ENCODE measurements at places on chromosomes 6 and 20. TPM values are rescaled to one million over a fixed set of nuclear protein-coding genes. Genes with fewer than 3 reads are reported as not detected.
A peak's percentile ranks its signal among the peaks of the same experiment; 100 is the strongest.

LYRM2 gene
- total RNA-seq, result 68.2 TPM

BPI gene
- not detected for total RNA-seq

KCNK17 gene
- not detected for total RNA-seq

QKI gene
- total RNA-seq, result 128 TPM

C20orf144 gene
- total RNA-seq, result 0.13 TPM

CCN6 gene
- total RNA-seq, result not detected

PHF3 gene
- 52.0 TPM for total RNA-seq

PACSIN1 gene
- total RNA-seq, result not detected

DNA sequence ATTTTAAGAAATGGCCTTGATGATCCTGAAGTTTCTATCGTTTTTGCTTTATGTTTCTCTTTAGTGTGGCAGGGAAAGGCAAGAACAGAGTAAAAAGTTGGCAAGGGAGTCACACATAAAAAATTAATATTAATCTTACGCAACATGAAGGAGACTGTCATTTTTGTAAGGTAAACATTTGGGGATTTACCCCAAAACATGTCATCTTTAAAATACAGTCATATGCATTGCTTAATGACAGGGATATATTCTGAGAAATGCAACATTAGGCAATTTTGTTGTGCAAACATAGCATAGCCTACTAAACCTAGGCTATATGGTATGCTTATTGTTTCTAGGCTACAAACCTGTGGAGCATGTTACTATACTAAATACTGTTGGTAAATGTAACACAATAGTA, 5.4 kb downstream of the RBL1 start:
- H3K4me1 ChIP-seq, result peaks cover 9% of the 10 kb centered on the region
- no peaks in the 10 kb centered on the region for H3K27me3 ChIP-seq
- H3K27ac ChIP-seq, result no peak overlapping the region
- peaks cover 62% of the 10 kb centered on the region for H3K36me3 ChIP-seq

- H3K4me1 ChIP-seq, result no peaks in the 10 kb centered on the region
- H3K27me3 ChIP-seq, result no peaks in the 10 kb centered on the region
- H3K4me3 ChIP-seq, result no peak overlapping the region
- peaks cover 15% of the 10 kb centered on the region for H3K36me3 ChIP-seq
- no peak overlapping the region for H3K27ac ChIP-seq
Observed at GRCh38 chr6:31752739-31753319, 9.6 kb upstream of the SAPCD1 start.

GRCh38 chr6:44339301-44339700, 3.1 kb upstream of the SPATS1 start:
- no peak overlapping the region for H3K4me3 ChIP-seq
- H3K27me3 ChIP-seq, result peaks cover 30% of the 10 kb centered on the region
- DNase-seq, result no peak
- no peaks in the 10 kb centered on the region for H3K36me3 ChIP-seq

- peak; percentile 47 for DNase-seq
- H3K27me3 ChIP-seq, result no peaks in the 10 kb centered on the region
- peak overlapping the region; percentile 54 for H3K27ac ChIP-seq
- peaks cover 11% of the 10 kb centered on the region for H3K4me1 ChIP-seq
- H3K4me3 ChIP-seq, result no peak overlapping the region
Observed at GRCh38 chr6:105014954-105015353, 58.0 kb downstream of the LIN28B start.

GRCh38 chr6:8958894-8959511, 523.7 kb upstream of the SLC35B3 start:
- H3K4me1 ChIP-seq, result no peaks in the 10 kb centered on the region
- H3K36me3 ChIP-seq, result no peaks in the 10 kb centered on the region
- H3K27ac ChIP-seq, result no peak overlapping the region
- H3K4me3 ChIP-seq, result no peak overlapping the region
- DNase-seq, result no peak

DNA sequence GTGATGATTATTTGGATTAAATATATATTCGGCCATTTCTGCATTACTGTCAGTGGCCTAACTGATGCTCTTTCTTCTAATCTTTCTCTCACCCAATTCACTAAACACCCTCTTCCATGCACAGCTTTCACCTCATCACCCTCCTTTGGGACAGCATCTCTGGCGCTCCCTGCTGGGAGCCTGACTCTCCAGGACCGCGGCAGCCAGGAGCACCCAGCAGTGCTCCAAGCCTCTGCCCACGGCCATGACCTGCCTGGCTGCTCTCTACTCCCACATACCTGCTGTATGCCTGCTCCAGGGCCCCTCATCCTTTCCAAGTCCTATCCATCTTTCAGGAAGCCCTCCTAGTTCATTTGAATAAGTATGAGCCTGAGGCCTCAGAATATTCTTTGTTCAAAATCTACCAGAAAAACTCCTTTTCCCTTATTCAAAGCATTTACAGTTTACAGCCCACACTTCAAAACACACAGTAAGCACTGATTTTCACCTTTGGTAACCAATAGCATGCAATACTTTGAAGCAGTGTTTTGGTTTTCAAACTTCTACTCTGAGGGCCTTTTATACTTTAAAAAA, 15.2 kb downstream of the CTCFL start:
- H3K4me1 ChIP-seq, result no peaks in the 10 kb centered on the region
- H3K27me3 ChIP-seq, result no peaks in the 10 kb centered on the region
- H3K36me3 ChIP-seq, result no peaks in the 10 kb centered on the region
- DNase-seq, result peak; percentile 10
- no peak overlapping the region for H3K4me3 ChIP-seq
- no peak overlapping the region for H3K27ac ChIP-seq

DNA sequence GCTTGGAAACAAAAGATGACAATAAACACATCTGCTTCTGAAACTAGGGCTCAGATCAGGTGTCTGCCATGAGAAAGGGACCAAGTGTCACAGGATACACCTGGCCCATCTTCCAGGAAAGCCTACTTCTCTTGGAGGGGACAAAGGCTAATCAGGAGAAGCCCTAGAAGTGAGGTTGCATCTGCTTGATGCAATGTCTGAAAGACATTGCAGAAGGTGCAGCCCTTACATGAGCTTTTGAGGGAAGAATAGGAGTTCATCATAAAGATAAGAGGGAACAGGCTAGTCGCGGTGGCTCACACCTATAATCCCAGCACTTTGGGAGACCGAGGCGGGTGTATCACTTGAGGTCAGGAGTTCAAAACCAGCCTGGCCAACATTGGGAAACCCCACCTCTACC, 2.5 kb upstream of the BTN1A1 start:
- DNase-seq, result no peak
- H3K27ac ChIP-seq, result no peak overlapping the region
- no peaks in the 10 kb centered on the region for H3K27me3 ChIP-seq
- no peaks in the 10 kb centered on the region for H3K4me1 ChIP-seq
- H3K4me3 ChIP-seq, result no peak overlapping the region
- no peaks in the 10 kb centered on the region for H3K36me3 ChIP-seq

GRCh38 chr6:157248264-157248663, 75.1 kb downstream of the TMEM242 start:
- H3K4me1 ChIP-seq, result peaks cover 8% of the 10 kb centered on the region
- no peaks in the 10 kb centered on the region for H3K27me3 ChIP-seq
- no peak overlapping the region for H3K27ac ChIP-seq

DNA sequence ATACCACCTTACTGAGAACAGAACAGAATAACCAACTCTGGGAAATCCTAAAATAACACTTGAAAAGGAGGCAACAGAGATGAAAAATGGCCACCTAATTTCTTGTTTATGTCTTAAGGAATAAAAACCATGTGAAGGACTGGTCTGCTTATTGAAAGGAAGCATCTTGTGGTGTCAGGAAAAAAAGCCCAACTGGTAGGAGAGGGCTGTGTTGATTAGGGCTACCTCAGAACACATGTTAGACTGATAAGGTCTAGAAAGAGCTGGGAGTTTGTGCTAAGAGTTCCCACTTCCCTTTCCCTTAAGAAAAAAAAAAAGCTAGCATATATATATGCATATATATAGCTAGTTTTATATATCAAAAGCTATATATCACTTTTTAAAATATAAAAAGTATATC, 425.3 kb upstream of the BTBD3 start:
- no peak overlapping the region for H3K27ac ChIP-seq
- no peak overlapping the region for H3K4me3 ChIP-seq
- no peaks in the 10 kb centered on the region for H3K4me1 ChIP-seq
- no peaks in the 10 kb centered on the region for H3K36me3 ChIP-seq

- H3K36me3 ChIP-seq, result no peaks in the 10 kb centered on the region
- no peak for DNase-seq
- H3K4me1 ChIP-seq, result no peaks in the 10 kb centered on the region
- H3K27ac ChIP-seq, result no peak overlapping the region
Observed at GRCh38 chr20:13567663-13568062, 71.1 kb downstream of the TASP1 start.

DNA sequence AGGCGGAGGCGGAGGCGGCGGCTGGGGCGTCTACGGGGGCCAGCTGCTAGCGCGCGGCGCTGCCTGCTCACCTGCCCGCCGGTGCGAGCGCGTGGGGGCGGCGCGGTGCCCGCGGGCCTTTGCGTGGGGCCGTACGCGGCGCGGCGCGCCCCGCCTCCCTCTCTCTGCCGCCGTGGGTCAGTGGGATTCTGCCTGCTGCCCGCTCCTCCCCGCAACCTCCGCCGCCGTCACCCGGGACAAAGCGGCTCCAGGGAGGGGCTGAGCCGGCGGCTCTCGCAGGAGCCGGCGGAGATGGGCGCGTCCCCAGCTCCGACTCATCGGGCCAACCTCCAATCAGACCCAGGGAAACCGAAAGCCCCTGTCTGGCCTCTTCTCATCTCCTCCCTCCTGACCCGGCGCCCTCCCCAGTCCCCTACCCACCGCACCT, at the start of gene RCAN2:
RCAN2 (minus strand) TSS at position 249 of the 427 bp plus-strand sequence.
- H3K27me3 ChIP-seq, result peaks cover 80% of the 10 kb centered on the region
- DNase-seq, result peak; percentile 18
- no peak within 1 kb of the TSS for H3K27ac ChIP-seq
- H3K36me3 ChIP-seq, result no peaks in the 10 kb centered on the region

GRCh38 chr20:44089987-44090674, 96.9 kb downstream of the JPH2 start:
- H3K4me3 ChIP-seq, result no peak overlapping the region
- no peak overlapping the region for H3K27ac ChIP-seq
- H3K27me3 ChIP-seq, result no peaks in the 10 kb centered on the region
- DNase-seq, result peak; percentile 82

DNA sequence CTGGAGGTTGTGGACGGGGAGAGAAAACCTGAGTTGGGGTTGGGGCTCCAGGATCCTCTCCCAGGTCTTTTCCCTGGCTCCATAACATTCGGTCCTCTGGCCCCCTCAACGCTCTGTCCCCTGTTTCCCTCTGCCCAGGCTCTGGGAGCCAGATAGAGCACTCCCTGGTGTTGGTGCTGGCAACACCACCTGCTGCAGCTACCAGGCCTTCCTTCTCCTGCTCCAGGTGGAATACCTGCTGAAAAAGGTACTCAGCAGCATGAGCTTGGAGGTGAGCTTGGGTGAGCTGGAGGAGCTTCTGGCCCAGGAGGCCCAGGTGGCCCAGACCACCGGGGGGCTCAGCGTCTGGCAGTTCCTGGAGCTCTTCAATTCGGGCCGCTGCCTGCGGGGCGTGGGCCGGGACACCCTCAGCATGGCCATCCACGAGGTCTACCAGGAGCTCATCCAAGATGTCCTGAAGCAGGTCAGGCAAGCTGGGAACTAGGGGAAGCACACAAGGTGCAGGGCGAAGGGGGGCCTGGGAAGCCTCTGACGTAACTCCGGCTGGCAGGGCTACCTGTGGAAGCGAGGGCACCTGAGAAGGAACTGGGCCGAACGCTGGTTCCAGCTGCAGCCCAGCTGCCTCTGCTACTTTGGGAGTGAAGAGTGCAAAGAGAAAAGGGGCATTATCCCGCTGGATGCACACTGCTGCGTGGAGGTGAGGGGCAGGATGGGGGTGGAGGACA, 14.6 kb downstream of the DEF6 start:
- no peaks in the 10 kb centered on the region for H3K36me3 ChIP-seq
- H3K4me1 ChIP-seq, result no peaks in the 10 kb centered on the region
- H3K27me3 ChIP-seq, result peaks cover 12% of the 10 kb centered on the region
- H3K27ac ChIP-seq, result no peak overlapping the region
- no peak overlapping the region for H3K4me3 ChIP-seq

GRCh38 chr20:58149437-58150091, 78.9 kb downstream of the ANKRD60 start:
- H3K27ac ChIP-seq, result no peak overlapping the region
- no peak overlapping the region for H3K4me3 ChIP-seq
- peaks cover 12% of the 10 kb centered on the region for H3K27me3 ChIP-seq
- no peaks in the 10 kb centered on the region for H3K4me1 ChIP-seq
- no peak for DNase-seq
- no peaks in the 10 kb centered on the region for H3K36me3 ChIP-seq

DNA sequence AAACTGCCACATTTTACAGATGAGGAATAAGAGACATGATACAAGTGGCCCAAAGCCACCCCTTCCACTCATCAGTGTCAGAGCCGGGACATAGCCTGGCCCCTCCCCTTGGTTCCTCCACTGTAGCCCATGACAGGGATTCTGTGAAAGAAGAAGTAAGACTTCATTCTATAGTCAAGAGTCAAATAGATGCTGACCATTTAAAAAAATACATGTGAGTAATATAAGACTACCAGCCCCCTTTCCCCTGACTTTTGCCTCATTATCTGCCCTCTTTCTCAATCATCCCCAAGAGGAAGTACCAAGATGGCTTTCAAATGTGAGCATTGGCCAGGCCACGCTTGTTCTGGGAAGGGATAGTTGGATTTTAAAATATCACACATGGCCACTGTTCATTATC, 57.8 kb upstream of the TAB2 start:
- H3K36me3 ChIP-seq, result no peaks in the 10 kb centered on the region
- DNase-seq, result no peak
- no peaks in the 10 kb centered on the region for H3K4me1 ChIP-seq

- H3K36me3 ChIP-seq, result peaks cover 2% of the 10 kb centered on the region
- no peaks in the 10 kb centered on the region for H3K4me1 ChIP-seq
- peak; percentile 63 for DNase-seq
- H3K27me3 ChIP-seq, result no peaks in the 10 kb centered on the region
Observed at GRCh38 chr6:24431045-24431451, 28.3 kb downstream of the MRS2 start.

- no peaks in the 10 kb centered on the region for H3K27me3 ChIP-seq
- H3K4me1 ChIP-seq, result peaks cover 22% of the 10 kb centered on the region
- H3K4me3 ChIP-seq, result no peak overlapping the region
Observed at GRCh38 chr6:154487367-154488247, 22.9 kb downstream of the CNKSR3 start.

DNA sequence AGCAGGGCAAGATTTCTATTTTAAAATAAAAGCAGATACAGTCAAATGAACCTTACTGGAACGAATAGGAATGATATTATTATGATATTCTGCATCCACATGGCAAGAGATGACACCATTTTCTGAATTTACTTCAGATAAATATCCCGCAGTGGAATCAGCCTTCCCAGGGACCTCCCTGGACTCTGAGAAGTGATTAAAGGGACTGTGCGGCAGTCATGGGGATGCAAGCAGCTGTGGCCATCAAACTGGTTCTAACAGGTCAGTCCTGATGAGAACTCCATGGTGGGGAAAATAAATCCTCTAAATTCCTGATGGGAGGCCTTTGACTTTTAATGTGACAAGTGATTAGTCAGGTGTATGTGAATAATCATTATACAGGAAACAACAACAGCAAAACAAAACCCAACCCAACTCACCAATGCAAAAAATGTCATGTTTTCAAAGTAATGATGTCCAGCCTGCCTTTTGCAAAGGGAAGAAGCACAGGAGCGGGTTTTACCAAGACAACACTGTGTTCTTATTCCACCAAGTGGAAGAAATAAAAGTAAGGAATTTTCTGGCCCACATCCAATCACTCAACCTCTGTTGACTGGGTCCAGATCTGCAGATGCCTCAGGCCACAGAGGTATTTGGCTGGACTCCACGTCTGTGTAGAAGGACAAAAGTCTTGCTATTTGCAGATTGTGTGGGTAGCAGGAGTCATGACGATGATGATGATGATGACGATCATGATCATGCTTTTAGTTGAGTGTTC, 61.9 kb upstream of the CITED2 start:
- H3K27me3 ChIP-seq, result no peaks in the 10 kb centered on the region
- H3K4me1 ChIP-seq, result no peaks in the 10 kb centered on the region
- no peak for DNase-seq
- no peak overlapping the region for H3K4me3 ChIP-seq

GRCh38 chr6:84183430-84183829, 44.0 kb downstream of the CEP162 start:
- no peak overlapping the region for H3K27ac ChIP-seq
- no peaks in the 10 kb centered on the region for H3K4me1 ChIP-seq
- no peaks in the 10 kb centered on the region for H3K27me3 ChIP-seq
- no peak for DNase-seq
- no peaks in the 10 kb centered on the region for H3K36me3 ChIP-seq

Data from A673 (cell line).